Gastrocnemius medialis (tissue), 4 donors: ENCODE measurements at places on chromosomes 7 and 10. TPM values are rescaled to one million over a fixed set of nuclear protein-coding genes. Genes with fewer than 3 reads are reported as not detected.

- no peak for DNase-seq
- no peak overlapping the region for H3K27ac ChIP-seq
- no peaks in the 10 kb centered on the region for H3K36me3 ChIP-seq
- H3K4me3 ChIP-seq = no peak overlapping the region
Observed at GRCh38 chr10:22479419-22479818, 134.1 kb downstream of the SPAG6 start.

GRCh38 chr7:155471718-155472117, 13.8 kb downstream of the EN2 start:
- no peak for DNase-seq
- H3K27me3 ChIP-seq = peaks cover 87% of the 10 kb centered on the region
- H3K27ac ChIP-seq = no peak overlapping the region
- H3K4me1 ChIP-seq = no peaks in the 10 kb centered on the region
- no peaks in the 10 kb centered on the region for H3K36me3 ChIP-seq
- H3K4me3 ChIP-seq = no peak overlapping the region

DNA sequence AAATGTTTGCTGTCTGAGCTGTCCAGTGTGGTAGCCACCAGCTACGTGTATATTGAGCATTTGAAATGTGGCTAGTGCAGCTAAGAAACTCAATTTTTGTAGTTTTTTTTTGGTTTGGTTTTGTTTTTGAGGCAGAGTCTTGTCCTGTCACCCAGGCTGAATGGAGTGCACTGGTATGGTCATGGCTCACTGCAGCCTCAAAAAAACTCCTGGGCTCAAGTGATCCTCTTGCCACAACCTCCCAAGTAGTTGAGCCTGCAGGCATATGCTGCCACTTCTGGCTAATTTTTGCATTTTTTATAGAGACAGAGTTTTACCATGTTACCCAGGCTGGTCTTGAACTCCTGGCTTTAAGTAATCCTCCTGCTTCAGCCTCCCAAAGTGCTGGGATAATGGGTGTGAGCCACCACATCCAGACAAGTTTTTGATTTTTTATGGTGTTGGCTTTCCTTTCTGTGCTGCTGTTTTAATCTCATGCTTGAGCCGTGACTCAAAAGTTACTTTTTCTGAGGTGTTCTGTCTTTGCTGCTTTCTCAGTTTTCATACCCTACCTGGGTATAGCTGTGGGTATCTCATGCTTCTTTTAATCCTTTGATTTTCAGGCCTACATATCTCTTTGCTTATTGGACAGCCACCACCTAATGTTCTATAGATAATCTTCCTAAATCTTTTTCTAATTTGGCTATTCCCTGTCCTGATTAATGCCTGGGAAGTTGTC, 16.0 kb downstream of the WAC start:
- DNase-seq = no peak
- no peaks in the 10 kb centered on the region for H3K36me3 ChIP-seq
- no peaks in the 10 kb centered on the region for H3K27me3 ChIP-seq
- H3K4me3 ChIP-seq = no peak overlapping the region
- H3K4me1 ChIP-seq = peaks cover 48% of the 10 kb centered on the region
- H3K27ac ChIP-seq = no peak overlapping the region

DNA sequence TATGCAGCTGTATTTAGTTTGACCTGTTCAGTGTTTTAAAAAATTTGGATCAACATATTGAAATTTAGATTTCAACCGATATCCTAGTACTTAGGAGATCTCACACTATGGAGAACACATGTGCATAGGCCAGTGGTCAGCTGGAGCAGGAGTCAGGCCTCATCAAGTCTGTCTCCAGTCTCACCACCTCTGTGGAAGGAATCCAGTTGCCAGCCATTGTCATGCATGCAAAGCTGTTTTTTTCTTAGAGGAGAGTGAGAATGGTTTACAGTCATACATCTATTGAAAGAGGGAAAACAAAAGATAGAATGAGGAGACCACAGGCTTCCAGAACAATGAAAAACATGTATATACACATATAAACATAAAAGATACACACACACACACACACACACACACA, 7.6 kb upstream of the CLEC5A start:
- no peak for DNase-seq
- no peaks in the 10 kb centered on the region for H3K36me3 ChIP-seq
- H3K27ac ChIP-seq = no peak overlapping the region
- no peak overlapping the region for H3K4me3 ChIP-seq
- H3K27me3 ChIP-seq = no peaks in the 10 kb centered on the region
- H3K4me1 ChIP-seq = no peaks in the 10 kb centered on the region

- peak overlapping the region; percentile 35 for H3K4me3 ChIP-seq
- no peaks in the 10 kb centered on the region for H3K27me3 ChIP-seq
- peaks cover 5% of the 10 kb centered on the region for H3K4me1 ChIP-seq
- H3K36me3 ChIP-seq = no peaks in the 10 kb centered on the region
- no peak for DNase-seq
Observed at GRCh38 chr7:99990460-99990852, 14.6 kb upstream of the AZGP1 start.

GRCh38 chr7:28700790-28701203, 257.3 kb downstream of the TRIL start:
- H3K4me1 ChIP-seq = peaks cover 53% of the 10 kb centered on the region
- no peak for DNase-seq
- H3K36me3 ChIP-seq = no peaks in the 10 kb centered on the region
- no peak overlapping the region for H3K4me3 ChIP-seq
- peak overlapping the region; percentile 54 for H3K27ac ChIP-seq

DNA sequence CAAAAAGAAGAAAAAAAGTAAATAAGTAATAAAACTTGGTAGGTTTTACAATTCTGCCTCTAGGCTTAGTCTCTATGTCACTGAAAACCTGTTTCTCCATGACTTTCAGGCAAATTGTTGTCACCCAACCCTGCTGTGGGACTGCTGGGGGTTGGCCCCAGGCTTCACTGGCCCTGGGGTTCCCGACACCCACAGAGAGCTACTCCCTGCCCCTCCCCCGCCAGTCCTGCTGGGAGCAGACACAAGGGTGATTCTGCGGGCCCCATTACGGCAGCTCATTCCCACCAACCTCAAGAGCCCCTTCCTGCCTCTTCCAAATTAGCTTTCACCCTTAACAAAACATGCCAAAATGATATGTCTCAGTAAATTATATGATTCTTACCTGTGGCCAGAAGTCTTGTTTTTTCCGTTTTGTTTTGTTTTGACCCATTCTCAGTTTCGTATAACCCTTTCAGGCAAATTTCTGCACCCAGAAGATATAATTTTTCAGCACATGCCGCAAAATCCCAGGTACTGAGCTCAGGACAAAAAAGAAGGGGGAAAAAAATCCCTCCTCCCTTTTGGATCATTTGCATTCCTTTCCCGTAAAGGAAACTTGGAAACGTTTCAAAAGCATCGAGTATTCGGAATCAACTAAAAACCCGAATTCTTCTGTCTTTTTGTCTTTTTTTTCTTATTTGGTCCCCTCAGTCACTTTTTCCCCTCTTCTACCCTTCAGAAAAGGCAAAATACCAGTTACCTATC, 27.8 kb downstream of the CHST15 start:
- H3K27ac ChIP-seq = no peak overlapping the region
- DNase-seq = no peak
- peaks cover 4% of the 10 kb centered on the region for H3K4me1 ChIP-seq
- H3K27me3 ChIP-seq = no peaks in the 10 kb centered on the region
- H3K36me3 ChIP-seq = no peaks in the 10 kb centered on the region
- no peak overlapping the region for H3K4me3 ChIP-seq

GRCh38 chr10:110498982-110499795, 1.5 kb downstream of the DUSP5 start:
- peak overlapping the region; percentile 58 for H3K27ac ChIP-seq
- no peaks in the 10 kb centered on the region for H3K36me3 ChIP-seq
- no peak for DNase-seq
- peak overlapping the region; percentile 66 for H3K4me3 ChIP-seq
- H3K4me1 ChIP-seq = peaks cover 8% of the 10 kb centered on the region

- DNase-seq = no peak
- no peak overlapping the region for H3K4me3 ChIP-seq
- H3K27ac ChIP-seq = no peak overlapping the region
- no peaks in the 10 kb centered on the region for H3K36me3 ChIP-seq
- no peaks in the 10 kb centered on the region for H3K27me3 ChIP-seq
Observed at GRCh38 chr7:7902845-7903244, 65.8 kb upstream of the GLCCI1 start.

DNA sequence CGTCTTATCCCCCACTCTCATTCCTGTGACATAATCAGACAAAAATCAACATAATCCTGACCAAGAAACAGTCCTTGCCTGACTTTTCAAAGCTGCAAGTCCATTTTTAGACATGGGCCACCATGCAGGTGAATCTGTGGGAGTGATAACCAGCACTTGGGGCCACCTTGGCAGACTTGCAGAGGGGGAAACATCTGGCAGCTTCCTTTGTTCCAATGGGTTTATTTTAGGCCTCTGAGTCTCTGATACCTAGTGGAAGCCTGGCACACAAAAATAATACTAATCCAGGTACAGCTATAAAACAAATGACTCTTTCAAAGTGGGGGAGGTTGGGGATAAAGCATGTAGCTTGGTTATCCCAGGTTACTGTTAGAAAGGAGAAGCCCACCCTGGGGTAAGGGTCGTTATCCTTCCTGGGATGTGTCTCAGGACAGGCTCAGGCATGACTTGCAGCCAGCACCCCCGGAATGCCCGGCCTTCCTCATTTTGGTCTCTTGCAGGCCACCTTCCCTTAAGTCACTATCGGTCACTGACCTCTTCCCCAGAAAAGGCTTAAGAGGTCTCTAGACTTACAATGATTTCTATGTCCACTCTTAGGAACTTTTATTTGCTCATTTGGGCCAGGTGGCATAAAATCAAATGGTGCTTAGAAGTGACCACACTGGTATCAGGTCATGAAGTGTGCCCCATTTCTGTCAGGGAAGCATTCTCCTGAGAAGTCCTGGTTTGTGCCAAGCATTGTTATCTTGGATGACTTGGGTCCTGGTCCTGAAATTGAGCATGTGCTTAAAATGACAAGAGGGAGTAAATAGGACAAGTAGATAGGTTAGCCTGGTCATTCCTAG, 37.6 kb downstream of the EEPD1 start:
- peak overlapping the region; percentile 51 for H3K27ac ChIP-seq
- H3K4me1 ChIP-seq = peaks cover 86% of the 10 kb centered on the region
- DNase-seq = no peak
- H3K4me3 ChIP-seq = no peak overlapping the region

GRCh38 chr10:3106928-3107425, 39.6 kb downstream of the PFKP start:
- H3K27ac ChIP-seq = peak overlapping the region; percentile 85
- peak overlapping the region; percentile 23 for H3K4me3 ChIP-seq
- no peak for DNase-seq
- no peaks in the 10 kb centered on the region for H3K27me3 ChIP-seq
- peaks cover 56% of the 10 kb centered on the region for H3K4me1 ChIP-seq
- no peaks in the 10 kb centered on the region for H3K36me3 ChIP-seq

GRCh38 chr10:77390481-77390891, 247.1 kb downstream of the KCNMA1 start:
- H3K4me1 ChIP-seq = peaks cover 56% of the 10 kb centered on the region
- no peaks in the 10 kb centered on the region for H3K27me3 ChIP-seq
- no peak overlapping the region for H3K4me3 ChIP-seq
- H3K27ac ChIP-seq = peak overlapping the region; percentile 3
- H3K36me3 ChIP-seq = no peaks in the 10 kb centered on the region

GRCh38 chr10:91511549-91512330, 101.6 kb downstream of the HECTD2 start:
- no peak overlapping the region for H3K4me3 ChIP-seq
- no peaks in the 10 kb centered on the region for H3K36me3 ChIP-seq
- H3K27ac ChIP-seq = no peak overlapping the region
- DNase-seq = no peak

Gene RBM20
- total RNA-seq = 9.3 TPM

Gene ANXA8L1
- total RNA-seq = not detected

Gene PCLO
- total RNA-seq = not detected

Gene NKX1-2
- total RNA-seq = not detected

Gene CLEC2L
- not detected for total RNA-seq
